ENCODE measurements at places on chromosomes 11 and 22. TPM values are rescaled to one million over a fixed set of nuclear protein-coding genes. Genes with fewer than 3 reads are reported as not detected.

MIAT gene
- 7.1 TPM for total RNA-seq

- DNase-seq: peak; percentile 52
Observed at GRCh38 chr11:125141686-125142535, 22.6 kb upstream of the PKNOX2 start.

- DNase-seq: no peak
Observed at GRCh38 chr11:97909614-97910399, 1110.9 kb upstream of the CNTN5 start.

MS4A6A gene
- 21.0 TPM for total RNA-seq

GRCh38 chr11:126870021-126870420, 130.5 kb downstream of the KIRREL3 start:
- DNase-seq: no peak

Measured in mucosa of descending colon (tissue), 3 donors.